ENCODE measurements at places on chromosomes 1 and 21.

GRCh38 chr1:228375578-228376261 lies 30.9 kb downstream of the TRIM11 start:
- no peak for DNase-seq

DNA sequence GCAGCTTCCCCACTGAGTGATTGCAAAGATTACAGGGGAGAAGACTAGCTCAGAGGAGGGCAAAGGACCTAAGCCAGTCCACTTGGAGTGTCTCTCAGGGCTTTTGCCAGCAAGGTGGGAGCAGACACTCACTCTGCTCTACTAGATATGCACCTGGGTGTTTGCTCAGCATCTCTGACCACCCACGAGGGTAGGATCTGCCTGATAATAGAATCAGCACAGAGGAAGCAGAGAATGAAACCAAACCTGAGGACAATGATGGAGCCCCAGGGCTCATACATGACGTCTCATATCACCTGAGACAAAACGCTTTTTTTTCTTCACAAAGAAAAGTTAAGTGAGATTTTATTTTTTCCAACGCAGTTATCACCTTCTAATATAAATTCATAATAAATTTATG lies 79.4 kb downstream of the RRAGC start:
- no peak for DNase-seq

DNA sequence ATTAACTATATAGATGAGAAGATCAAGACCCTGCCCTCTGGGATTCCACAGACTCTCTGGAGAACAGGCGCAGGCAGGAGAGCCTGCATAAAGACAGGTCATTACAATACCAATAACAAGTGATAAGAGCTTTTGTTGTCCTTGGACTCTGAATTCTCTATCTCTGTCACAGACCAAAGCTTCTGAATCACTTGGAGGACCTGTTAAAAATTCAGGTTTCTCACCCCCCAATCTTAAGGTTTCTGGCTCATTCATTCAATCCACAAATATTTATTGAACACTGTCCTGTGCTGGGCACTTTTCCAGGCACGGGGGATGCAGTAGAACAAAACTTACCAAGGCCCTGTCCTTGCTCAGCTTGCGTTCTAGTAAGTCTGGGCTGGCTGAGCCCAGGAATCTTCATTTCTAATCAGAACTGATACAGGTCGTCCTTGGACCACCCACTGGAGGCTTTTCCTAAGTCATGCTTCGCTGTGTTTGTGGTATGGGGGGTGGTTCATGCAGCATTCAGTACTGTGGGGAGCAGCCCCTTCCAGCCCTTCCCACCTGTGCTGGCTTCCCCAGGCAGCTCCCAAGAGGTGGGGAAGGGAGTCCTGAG lies 1.4 kb downstream of the EFNA4 start:
- no peak for DNase-seq

- DNase-seq: no peak
These were observed 932 bp downstream of the MAP10 start for GRCh38 chr1:232806186-232806510.

DNA sequence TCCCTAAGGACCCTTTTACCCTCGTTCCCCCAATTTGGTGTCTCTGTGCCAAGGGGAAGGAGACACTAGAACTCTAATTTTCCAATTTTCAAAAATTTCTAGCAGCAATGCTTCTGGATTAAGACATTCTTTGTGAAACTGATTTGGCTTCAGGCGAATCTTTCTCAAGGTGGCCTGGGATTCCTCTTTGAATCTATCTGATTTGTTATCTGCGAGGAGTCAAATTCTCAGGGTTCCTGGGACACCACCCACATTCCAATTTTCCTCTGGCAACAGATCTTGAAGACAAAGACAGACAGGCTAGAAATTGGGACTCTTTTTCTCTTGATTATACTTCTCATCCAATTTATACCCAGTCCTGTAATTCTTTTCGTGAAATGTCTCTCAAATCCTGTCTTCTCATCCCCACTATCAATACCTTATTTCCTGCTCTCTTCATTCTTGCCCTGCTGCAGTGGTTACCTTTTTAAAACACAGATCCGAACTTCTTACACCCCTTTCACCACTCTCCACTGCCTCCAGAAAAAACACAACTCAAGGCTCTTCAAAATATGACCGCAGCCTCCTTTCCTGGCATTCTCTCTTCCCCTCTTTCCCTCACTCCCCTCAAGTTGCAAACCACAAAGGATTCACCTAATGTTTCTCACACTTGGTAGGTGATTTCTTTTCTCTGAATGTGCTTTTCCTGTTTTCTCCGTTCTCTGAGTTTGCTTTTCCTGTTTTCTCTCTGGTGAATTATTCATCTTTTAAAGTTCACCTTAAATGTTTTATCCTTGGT lies 2.7 kb upstream of the MPZL1 start:
- DNase-seq: no peak

GRCh38 chr1:204846546-204846945 lies 24.1 kb upstream of the NFASC start:
- DNase-seq: peak; percentile 97

DNA sequence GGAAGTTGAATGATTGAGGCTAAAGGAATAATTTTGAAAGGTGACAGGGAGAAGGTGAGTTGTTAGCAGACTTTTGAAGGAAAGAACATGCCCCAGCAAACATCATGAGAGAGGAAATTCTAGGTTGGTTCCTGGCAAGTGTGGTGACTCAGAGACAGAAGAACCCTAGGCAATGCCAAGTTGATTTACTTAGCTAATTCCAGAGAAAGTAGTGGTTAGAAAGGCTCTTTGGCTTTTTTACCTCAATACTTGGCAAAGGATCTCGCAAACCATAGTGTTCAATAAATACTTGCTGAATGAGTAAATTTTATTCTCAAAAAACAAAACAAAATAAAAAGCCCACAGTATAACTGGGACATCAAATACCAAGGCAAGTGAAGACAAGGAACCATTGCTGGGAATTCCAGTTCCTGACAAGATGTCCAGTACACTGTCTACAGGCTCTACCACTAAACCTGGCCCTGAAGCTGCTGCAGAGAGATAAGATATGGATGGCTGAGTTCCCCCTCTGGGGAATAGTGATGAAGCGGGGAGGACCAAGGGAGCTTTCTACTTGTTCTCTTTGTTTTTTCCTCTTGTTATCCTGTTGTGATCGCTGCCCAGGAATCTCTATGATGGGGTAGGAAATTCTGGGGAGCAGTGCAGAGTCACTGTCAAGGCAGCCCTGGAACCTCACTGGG lies 48.2 kb downstream of the IL12RB2 start:
- no peak for DNase-seq

GRCh38 chr1:174740249-174740968 lies 259.3 kb upstream of the CACYBP start:
- DNase-seq: no peak

- DNase-seq: no peak
These were observed 16.4 kb downstream of the SPRTN start for GRCh38 chr1:231354330-231355020.

DNA sequence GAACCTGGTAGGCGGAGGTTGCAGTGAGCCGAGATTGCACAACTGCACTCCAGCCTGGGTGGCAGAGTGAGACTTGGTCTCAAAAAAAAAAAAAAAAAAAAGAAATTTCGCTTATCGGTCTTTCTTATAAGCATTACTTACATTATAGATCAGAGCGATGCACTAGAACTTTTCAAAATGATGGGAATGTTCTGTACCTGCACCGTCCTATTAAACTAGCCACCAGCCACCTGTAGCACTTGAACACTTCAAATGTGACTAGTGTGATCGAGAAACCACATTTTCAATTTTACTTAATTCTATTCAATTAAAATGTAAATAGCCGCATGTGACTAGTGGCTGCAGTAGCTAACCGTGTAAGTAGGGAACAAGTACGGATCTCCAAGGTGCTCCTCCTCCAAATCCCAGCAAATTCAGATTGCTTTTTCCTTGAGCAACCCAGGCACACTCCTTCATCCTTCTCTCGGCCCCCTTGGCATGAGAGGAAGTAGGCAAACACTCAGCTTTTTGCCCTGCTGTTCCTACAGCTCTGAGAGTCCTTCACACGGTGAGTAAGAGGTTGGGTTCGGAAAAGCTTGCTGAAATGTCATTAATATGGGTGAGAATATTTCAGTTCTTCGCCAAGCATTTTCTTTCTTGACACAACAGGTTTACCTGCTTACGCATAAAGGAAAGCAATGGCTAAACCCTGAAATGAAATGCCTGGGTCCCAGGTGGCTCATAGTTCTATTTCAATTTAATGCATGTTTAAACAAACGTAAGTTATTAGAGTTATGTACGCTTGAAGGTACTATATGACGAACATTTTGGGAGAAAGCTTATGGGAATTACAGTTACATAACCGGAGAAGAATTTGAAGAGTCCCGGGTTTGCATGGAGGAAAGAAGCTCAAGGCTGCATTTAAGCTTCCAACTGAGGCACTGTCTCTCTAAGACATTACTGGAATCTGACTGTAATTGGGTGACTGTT lies 69.5 kb upstream of the HUNK start:
- no peak for DNase-seq

DNA sequence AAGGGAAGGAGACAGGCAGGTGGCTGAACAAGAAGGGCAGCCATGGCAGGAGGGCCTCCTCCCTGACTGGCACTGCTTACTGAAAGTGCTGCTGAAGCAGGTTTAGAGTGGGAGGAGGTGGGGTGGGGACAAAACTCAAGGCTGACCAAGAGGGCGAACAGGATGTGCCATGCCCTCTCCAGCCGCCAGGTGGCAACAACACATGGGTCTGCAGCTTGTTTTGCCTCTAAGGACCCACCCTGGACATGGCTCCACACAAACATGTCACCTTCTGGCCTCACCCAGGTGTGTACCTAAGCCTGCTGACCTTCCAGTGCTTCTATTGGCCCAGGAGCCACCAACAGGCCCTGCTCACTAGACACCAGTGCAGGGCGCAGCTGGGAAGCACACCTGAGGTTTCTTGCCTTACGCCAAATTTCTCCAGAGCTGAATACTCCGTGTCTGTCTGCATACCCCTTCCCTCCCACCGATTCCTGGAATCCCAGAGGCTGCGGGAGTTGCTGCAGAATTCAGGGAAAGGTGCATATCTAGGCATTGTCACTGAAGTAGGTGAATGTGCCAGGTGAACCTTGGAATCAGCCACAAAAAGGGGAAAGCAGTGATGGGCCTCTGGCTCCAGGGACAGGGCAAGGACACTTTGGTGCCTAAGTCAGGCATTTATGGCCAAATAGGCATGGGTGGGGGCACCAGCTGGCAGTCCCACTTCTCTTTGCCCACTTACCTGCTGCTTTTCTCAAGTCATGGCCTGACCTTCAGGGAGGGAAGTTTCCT lies 5.3 kb downstream of the PSRC1 start:
- DNase-seq: peak; percentile 57

GRCh38 chr1:21857142-21857839 lies 45.2 kb downstream of the LDLRAD2 start:
- no peak for DNase-seq

GRCh38 chr1:85387781-85388180 lies 77.2 kb downstream of the DDAH1 start:
- no peak for DNase-seq

GRCh38 chr1:111476761-111477309 lies 3.1 kb downstream of the C1orf162 start:
- DNase-seq: no peak

- DNase-seq: peak; percentile 97
These were observed 6.5 kb downstream of the INSRR start for GRCh38 chr1:156852418-156852874.

GRCh38 chr1:214303141-214303930 lies 22.4 kb downstream of the SMYD2 start:
- DNase-seq: no peak

DNA sequence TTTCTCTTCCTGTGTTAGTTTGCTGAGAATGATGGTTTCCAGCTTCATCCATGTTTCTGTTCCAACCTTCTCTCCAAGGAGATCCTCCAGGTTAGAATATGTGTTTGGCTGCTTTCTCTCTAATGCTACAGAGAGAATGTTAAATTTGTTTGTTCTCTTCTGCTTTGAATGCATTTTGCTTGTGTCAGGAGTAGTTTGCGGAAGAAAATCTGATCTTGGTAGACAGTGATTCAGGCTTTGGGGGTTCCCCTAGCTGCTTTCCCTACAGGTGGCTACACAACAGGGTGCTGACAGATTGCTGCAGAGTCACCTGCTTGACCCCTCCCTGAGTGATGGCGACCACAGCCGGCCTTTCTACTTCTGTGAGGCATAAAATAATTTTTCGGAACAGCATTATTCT lies 41.8 kb downstream of the MACO1 start:
- no peak for DNase-seq

DNA sequence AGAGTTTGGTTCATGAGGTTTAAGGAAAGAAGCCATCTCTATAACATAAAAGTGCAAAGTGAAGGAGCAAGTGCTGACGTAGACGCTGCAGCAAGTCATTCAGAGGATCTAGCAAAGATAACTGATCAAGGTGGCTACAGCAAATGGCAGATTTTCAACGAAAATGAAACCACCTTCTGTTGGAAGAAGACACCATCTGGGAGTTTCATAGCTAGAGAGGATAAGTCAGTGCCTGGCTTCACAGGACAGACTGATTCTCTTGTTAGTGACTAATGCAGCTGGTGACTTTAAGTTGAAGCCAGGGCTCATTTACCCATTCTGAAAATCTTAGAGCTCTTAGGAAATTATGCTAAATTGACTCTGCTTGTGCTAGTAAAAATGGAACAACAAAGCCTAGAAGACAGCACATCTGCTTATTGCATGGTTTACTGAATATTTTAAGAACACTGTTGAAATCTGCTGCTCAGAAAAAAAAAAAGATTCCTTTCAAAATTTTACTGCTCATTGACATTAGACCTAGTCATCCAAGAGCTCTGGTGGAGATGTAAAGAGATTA lies 10.5 kb downstream of the MAEL start:
- DNase-seq: no peak

- DNase-seq: no peak
These were observed 23.1 kb upstream of the TRAF3IP3 start for GRCh38 chr1:209732725-209733124.

DNA sequence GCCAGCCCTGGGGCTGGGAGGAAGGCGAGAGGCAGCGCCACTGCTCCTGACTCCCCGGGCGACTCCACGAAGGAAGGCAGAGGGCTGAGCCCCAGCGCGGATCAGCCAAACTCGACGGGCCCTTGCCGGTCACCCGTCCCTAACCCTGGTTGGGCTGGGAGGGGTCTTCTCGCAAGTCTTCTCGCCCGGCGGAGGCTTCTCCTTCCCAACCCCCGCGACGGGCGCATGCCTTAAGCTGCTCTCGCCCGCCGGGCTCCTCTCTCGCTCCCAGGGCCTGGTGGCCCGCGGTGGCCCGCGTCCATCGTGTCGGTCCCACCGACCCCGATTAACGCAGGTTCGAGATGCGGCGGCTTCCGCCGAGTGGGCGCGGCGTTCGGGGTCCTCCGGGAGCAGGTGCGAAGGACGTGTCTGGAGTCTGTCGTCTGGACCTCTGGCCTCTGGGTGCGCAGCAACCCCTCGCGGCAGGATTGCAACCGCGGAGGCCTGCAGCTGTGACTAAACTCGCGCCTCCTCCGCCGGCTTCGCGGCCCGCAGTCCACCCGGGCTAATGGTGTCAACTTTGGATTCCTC lies 29.0 kb upstream of the PPM1J start:
- no peak for DNase-seq

Data from COR-L47 (cell line).